ENCODE measurements at places on chromosomes 3 and 15.

DNA sequence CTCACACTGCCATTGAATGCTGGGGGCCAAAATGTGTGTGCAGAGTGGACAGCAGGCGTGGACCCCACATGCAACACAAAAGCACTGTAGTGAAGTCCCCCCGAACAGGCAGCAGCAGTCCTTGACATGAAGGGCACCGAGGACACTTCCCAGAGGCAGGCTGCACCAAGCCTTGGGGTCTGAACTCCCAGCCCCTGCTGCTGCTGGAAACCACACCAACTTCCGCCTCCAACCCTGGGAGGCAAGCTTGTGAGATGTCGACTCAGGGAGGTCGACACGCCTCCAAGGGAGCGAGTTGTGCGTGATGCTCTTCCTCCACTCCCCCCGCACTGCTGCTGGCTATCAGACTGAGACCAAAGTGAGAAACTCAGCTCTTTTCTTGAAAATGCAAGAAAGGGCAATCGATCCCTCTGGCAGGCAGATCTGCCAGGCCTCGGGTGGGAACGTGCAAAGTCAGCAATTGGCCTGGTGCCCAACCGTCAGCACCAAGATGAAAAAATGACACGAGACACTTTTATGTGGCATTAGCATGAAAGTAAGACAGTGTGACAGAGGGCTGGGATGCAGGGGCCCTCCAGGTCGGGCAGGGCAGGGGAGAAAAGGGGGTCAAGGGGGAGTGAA is 43.6 kb downstream of the WHAMM start:
- no peak for DNase-seq

DNA sequence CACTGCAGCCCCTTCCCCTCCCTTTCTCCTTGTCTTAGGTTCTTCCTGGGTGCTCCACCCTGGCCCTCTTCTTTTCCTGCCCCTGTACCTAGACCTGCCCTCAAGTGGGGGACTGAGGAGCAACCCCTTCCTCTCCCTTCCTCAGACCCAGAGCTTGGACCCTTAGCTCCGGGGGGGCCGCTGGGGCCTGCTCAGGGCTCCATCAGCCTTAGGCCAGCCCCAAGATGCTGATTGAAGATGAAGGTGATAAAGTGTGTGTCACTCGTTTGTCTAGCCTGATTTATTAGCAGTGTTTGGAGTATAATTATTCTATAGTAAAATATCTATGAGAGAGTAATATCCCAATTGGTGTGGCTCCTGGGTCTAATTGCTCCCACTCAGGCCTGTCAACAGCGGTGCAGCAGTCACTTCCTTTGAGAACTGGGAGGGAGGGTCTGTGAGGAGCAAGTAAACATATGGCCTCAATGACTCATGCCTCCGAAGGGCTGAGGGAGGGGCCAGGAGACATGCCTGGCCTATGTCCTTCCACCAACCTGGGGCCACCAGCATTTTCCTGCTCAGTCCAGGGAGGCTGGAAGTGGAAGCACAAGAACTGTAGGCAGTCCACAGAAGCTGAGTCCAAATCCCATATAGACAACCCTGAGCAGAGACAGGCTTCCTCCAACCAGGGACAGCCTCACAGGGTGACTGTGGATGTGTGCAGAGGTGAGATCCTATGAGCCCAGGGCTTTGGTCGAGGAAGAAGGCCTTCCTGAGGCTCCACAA is 123.2 kb downstream of the DNAJB8 start:
- no peak for DNase-seq

DNA sequence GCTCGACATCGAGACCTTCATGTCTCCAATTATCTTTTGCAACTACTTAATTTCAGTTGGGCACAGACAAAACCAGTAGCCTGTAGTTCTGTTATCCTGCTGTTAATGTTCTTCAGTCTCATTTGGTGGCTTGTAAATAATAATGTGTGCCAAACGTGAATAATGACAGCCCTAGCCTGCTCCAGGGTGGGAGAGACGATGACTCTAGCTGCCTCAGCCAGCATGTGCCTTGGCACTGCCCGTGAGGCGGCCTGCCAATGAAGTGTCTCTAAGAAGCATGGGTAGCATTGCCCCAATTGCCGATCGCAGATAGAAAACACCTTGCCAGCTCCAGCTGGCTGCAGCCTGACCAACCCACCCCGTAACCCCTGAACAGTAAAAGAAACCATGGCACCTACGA is 58.8 kb downstream of the ASB7 start:
- DNase-seq: no peak

DNA sequence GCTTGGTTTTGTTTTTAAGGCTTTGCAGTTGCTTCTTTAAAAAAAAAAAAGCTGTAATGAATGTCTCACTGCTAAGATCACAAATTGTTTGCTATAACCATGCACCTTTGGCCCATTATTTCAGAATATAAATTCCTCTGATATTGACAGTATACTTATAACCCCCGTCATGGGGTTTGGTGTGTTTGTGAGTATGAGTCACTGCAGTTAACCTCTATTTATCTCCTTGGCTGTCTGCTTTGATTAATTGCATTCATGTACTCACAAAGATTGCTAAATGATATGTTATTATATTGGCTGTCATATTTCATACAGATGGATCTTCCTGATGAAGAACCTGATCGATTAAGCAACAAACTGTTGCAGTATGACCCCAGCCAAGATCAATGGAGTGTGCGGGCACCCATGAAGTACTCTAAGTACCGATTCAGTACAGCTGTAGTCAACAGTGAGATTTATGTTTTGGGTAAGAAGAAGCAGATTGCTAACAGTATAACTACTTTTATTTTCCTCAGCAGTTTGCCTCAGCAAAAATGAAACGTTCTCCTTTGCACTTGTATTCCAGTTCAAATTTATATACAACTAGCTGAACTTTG is 14.9 kb downstream of the KBTBD12 start:
- DNase-seq: no peak

Measured in stimulated activated CD4-positive, alpha-beta T cell treated with anti-CD3 and anti-CD28 coated beads, Interleukin-1b, Interleukin-23, amount 100 ng/mL, for 48 hours (primary cell).